Lower lobe of right lung (tissue), 2 donors: ENCODE measurements at places on chromosomes 11 and 22. TPM values are rescaled to one million over a fixed set of nuclear protein-coding genes. Genes with fewer than 3 reads are reported as not detected.

DNA sequence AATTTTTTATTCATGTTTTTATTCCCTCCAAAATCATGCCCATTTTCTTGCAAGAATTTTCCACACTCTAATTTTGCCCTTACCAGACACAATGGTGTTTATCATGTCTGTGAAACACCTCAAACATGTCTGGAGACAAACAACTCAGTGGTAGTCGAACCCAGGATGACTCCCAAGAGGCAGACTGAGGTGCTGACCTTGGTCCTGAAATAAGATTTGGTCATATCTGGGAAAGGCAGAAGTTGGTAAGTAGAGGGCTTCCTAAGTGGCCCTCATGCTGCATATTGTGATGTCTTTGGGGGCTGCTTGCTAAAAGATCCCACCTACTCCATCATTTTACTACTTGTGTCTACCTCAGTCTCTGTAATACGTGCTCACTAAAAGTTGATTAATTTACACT, 369.4 kb upstream of the ISX start:
- no peak overlapping the region for H3K4me3 ChIP-seq
- H3K36me3 ChIP-seq, result no peaks in the 10 kb centered on the region
- no peak overlapping the region for H3K27ac ChIP-seq
- H3K4me1 ChIP-seq, result no peaks in the 10 kb centered on the region
- DNase-seq, result no peak

The ZBTB16 gene
- 171 TPM for total RNA-seq

The OR4D5 gene
- not detected for total RNA-seq

- no peaks in the 10 kb centered on the region for H3K4me1 ChIP-seq
- no peak overlapping the region for H3K27ac ChIP-seq
- no peak overlapping the region for H3K4me3 ChIP-seq
- peak; percentile 51 for DNase-seq
Observed at GRCh38 chr11:121904148-121904547, 211.9 kb downstream of the BLID start.

DNA sequence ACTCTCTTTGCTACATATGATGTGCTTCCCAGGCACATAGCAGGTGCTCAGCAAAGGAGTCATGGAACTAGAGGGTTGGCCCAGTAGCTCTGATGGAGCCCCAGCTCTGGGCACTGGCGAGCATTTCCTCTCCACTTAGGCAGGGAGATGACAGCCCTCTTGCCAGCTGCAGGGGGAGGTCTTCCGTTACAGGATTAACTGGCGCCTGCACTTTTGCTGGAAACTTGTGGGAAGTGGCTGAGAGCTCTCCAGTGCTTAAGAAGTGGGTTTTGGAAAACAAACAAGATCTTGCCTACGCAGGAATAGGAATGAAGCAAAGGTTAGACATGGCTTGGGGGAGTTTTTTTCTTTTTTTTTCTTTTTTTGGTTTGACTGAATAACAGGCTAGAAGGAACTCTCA, 75.5 kb downstream of the MICAL2 start:
- no peak overlapping the region for H3K4me3 ChIP-seq
- no peaks in the 10 kb centered on the region for H3K27me3 ChIP-seq
- H3K4me1 ChIP-seq, result peaks cover 40% of the 10 kb centered on the region
- DNase-seq, result peak; percentile 75
- H3K27ac ChIP-seq, result peak overlapping the region; percentile 61

DNA sequence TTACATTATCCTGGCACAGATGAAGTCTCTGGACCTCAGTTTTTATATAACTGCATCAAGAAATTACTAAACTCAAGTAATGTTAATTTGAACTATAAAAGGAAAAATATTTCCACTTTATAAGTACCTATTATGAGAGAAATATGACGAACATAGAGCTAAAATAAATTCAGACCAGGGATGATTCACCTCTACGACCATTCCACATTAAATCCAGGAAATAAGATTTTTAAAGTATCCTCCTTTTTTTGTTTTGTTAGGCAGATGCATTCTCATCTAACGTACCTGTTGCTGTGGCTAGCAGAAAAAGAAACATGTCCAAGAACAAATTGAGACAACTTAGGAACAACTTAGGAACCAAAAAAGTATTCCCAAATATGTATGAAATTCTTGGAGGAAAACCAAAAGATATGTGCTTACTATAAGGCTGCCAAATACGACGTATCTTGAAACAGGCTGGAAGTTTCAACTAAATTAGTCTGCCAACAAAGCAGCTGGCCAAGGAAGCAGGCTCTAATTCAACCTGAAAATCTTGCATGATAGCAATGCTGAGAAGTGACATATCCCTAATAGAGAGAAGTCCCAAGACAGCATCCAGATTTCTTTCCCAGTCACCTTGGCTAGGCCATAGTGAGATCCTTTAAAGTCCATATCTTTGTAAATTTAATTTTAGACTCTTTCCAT, 15.7 kb downstream of the SPTY2D1 start:
- H3K4me3 ChIP-seq, result no peak overlapping the region
- peaks cover 17% of the 10 kb centered on the region for H3K4me1 ChIP-seq
- peaks cover 26% of the 10 kb centered on the region for H3K36me3 ChIP-seq
- DNase-seq, result no peak
- H3K27ac ChIP-seq, result peak overlapping the region; percentile 22

DNA sequence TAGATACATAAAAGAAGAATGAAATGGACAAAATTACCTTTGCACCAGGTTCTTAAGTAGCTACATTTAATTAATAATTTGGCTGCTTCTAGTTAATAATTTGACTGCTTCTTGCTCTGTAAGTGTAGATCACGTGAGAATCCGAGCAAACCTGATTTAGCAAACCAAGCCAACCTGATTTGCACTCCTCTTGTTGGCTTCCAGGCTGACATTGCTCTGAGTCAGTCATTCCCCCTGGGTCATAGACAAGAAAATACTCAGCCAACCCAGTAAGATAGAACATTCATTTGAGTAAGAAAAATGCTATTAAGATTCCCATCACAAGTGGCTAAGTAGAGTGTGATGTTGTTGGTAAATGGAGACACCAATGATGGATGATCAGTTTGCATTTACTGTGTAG, 304.1 kb downstream of the C11orf87 start:
- no peaks in the 10 kb centered on the region for H3K4me1 ChIP-seq
- H3K27me3 ChIP-seq, result no peaks in the 10 kb centered on the region
- H3K36me3 ChIP-seq, result no peaks in the 10 kb centered on the region
- no peak overlapping the region for H3K4me3 ChIP-seq

- no peaks in the 10 kb centered on the region for H3K4me1 ChIP-seq
- no peak overlapping the region for H3K27ac ChIP-seq
- no peak overlapping the region for H3K4me3 ChIP-seq
Observed at GRCh38 chr11:123040111-123040432, 21.9 kb downstream of the HSPA8 start.

DNA sequence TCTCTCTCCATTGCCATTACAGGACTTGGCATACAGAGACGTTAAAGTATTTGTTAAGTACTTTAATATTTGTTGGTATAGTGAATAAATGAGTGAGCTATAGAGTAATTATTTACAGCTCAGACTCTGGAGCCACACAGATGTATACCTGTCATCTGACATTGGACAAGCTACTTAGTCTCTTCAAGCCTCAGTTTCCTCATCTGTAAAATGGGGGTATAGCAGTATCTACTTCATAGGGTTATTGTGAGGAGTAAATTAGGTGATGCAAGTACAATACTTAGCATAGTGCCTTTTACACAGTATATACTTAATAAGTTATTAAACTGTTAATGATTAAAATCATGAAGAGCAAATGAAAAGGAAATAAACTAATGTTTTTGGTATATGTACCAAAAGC, 203.2 kb downstream of the NAV2 start:
- peaks cover 17% of the 10 kb centered on the region for H3K4me1 ChIP-seq
- no peaks in the 10 kb centered on the region for H3K36me3 ChIP-seq
- H3K27ac ChIP-seq, result no peak overlapping the region
- DNase-seq, result no peak

The SYCE3 gene
- total RNA-seq, result not detected

DNA sequence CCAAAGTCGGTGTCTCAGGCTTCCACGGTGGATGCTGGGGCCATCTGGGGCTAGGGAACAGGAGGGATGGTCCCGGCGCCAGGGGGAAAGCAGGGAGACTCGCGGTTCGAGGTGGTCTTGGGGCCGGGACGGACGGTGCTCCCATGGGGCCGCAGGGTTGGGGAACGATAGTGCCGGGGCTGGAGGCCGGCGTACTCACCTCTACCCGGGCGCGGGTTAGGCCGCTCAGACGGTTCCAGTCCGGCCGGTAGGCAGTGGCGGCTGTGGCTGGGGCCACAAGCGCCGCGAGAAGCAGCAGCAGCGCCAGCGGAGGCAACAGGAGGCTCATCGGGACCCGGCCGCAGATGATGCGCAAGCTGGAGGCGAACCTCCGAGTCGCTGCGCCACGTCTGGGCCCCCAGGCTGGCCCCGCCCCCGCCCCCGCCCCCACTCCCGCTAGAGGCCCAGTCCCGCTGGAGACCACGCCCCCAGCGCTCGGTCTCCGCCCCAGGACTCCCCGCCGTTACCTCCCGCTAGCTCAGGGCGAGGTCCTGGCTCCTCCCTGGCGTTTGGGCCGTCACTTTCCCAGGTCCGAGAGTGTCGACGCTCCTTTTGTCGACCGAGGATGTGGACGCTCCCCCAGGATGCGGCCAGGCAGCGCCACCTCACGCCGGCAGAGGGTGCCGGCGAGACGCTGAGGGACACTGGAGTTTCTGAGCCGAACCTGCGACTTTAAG, at the start of gene SELENOM:
TSS of gene SELENOM (minus strand) at position 391 of the 716 bp plus-strand sequence. CDS start at position 328, 63 bp downstream.
- H3K27me3 ChIP-seq, result no peaks in the 10 kb centered on the region
- DNase-seq, result peak; percentile 98
- H3K4me1 ChIP-seq, result peaks cover 10% of the 10 kb centered on the region
- peaks cover 8% of the 10 kb centered on the region for H3K36me3 ChIP-seq

DNA sequence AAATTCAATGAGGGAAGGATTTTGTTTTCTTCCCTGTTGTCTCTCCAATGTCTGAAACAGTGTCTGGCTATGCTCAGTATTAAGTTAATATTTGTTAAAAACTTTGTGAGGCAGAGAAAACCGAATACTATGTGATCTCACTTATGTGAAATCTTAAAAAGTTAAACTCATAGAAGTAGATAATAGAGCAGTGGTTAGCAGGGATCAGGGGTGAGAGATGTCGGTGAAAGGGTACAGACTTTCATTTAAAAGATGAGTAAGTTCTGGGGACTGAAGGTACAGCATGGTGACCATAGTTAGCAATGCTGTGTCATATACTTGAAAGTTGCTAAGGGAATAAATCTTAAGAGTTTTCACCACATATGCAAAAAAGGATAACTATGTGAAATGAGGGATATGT, 244.6 kb downstream of the AASDHPPT start:
- DNase-seq, result no peak
- no peak overlapping the region for H3K4me3 ChIP-seq
- no peak overlapping the region for H3K27ac ChIP-seq
- H3K4me1 ChIP-seq, result no peaks in the 10 kb centered on the region

DNA sequence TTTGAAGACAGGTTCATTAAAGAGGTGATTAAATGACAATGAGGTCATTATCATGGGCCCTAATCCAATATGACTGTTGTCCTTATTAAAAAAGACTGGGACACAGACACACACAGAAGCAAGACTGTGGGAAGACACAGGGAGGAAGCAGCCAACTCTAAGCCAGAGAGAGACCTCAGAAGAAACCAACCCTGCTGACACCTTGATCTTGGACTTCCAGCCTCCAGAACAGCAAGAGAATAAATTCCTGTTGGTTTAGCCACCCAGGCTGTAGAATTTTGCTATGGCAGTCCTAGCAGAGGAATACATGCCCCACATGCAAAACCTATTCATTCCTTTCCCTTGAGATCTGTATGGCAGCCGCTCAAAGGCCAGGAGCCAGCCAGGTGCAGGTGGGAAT, 35.6 kb upstream of the CACNG2 start:
- DNase-seq, result no peak
- H3K4me3 ChIP-seq, result no peak overlapping the region
- peaks cover 5% of the 10 kb centered on the region for H3K4me1 ChIP-seq
- no peaks in the 10 kb centered on the region for H3K36me3 ChIP-seq

DNA sequence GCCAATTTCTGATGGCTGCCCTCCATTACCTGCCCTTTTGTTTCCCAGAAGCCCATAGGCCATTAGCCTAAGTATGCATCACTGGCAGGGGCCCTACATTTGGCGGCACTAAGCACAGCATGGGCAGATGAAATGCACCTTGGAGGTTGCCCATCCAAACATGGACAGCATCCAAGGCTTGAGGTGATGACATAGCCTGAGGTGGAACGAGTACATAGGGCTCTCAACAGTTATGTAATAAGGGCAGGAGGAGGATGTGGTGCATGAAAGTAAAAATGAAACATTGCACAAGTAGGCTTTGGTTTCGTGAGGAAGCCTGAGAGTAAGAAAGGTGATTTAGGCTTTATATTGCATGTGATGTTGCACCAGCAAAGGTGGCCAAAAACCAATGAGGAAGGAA, 148.1 kb downstream of the FAM76B start:
- H3K36me3 ChIP-seq, result no peaks in the 10 kb centered on the region
- H3K27ac ChIP-seq, result no peak overlapping the region
- no peaks in the 10 kb centered on the region for H3K27me3 ChIP-seq

The OR10G7 gene
- total RNA-seq, result not detected

The LRRC10B gene
- total RNA-seq, result 6.4 TPM

The PANX2 gene
- total RNA-seq, result 2.5 TPM

GRCh38 chr22:34960005-34960404, 106.0 kb upstream of the ISX start:
- H3K4me3 ChIP-seq, result no peak overlapping the region
- H3K36me3 ChIP-seq, result no peaks in the 10 kb centered on the region
- H3K4me1 ChIP-seq, result no peaks in the 10 kb centered on the region
- H3K27ac ChIP-seq, result no peak overlapping the region

- no peaks in the 10 kb centered on the region for H3K36me3 ChIP-seq
- H3K4me1 ChIP-seq, result no peaks in the 10 kb centered on the region
- no peak for DNase-seq
- no peak overlapping the region for H3K27ac ChIP-seq
- no peak overlapping the region for H3K4me3 ChIP-seq
- no peaks in the 10 kb centered on the region for H3K27me3 ChIP-seq
Observed at GRCh38 chr11:87934182-87934581, 241.1 kb downstream of the RAB38 start.

The MPPED1 gene
- not detected for total RNA-seq

The SAA2 gene
- total RNA-seq, result 24.7 TPM

The PDGFB gene
- total RNA-seq, result 30.5 TPM
